ENCODE measurements at places on chromosomes 5 and 9.

DNA sequence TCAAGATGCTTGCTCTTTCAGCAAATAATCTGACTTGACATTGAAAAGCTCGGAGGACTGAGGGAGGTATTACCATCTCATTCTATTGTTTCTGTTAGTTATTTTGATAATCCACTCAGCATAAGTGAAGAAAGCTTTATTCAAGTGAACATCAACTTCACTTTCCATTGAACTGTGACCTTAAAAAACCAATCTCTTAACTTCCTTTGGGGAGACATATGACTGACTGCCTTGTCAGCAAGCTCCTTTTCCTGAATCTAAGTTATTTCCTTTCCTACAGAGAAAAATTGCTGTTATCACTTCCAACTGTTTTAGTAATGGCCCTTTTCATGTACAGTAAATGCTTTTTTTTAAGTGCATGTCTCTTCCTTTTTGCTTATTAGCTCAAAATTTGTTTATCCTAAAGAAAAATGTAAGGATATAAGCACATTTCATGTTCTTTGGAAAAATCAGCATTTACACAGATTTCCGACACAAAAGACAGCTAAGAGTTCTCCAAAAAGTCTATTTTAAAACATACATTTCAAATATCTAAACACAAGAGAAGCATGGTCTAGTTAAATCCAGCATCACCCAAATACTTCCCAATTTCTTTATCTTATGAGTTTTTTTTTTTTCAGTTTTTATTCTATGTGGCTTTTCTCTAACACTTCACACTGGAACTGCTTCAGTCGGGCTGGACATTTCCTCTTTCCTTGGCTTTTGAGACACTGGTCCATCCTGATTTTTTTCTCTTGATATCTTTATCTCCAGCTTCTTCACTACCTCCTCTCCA is 117.9 kb upstream of the DAB2 start:
- no peak for DNase-seq

- DNase-seq, result no peak
Measured at GRCh38 chr9:73234008-73234360, 82.3 kb downstream of the ANXA1 start.

DNA sequence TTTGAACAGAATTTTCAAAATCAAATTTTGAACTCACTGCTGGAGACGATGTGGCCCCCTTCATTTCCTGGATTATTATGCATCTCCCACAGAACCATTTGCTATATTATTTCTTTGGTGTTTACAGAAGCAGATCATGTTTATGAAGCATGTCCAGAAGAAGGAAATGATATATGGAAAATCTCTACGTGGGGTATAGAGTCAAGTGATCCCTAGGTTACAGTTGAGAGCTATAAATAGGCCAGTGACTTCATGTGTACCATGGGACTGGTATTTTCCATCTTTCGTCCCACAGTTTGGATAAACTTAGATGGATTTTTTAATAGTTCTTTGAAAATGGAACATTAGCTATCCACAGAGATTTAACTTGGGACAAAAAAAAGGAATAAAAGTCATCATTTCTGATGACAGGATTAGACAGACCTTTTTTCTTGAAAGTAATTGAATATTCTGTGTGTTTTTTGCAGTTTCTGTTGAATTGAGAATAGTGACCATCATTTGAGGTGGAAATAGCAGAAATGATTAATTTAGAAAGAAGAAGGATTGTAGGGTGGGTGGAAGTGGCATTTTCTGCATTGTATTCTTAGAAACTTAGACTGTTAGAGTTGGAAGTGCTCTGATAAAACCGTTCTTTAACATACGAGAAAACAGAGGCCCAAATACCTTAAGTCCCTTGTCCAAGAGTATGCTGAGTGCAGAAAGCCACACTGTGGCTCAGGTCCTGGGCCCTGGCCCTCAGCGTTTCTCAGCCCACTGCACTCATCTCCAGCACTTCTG is 136.4 kb downstream of the PIP5K1B start:
- no peak for DNase-seq

DNA sequence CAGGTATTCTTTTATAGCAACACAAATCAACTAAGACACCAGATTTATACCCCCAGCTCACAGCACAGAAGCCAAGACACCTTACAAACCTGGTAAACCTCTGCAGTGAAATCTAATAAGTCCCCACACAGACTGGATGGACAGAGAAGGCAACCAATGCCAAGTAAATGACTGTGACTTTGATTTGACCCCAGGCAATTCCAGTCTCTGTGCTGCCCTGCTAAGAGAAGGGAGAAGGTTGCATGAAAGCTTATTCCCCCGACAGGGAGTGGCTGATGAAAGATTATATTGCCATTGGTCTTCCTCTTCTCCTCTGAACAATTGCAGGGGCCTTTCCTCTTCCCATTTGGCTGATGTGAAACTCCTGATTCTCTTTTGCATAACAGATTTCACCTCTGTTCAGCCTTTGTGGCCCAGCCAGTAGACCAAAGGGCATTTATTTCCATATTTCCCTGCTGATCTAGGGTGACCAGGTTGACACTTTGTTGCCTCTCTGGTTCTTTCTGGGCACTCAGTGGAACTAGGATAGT is 107.6 kb downstream of the ADRB2 start:
- no peak for DNase-seq

GRCh38 chr9:94802251-94802650 is 75.8 kb downstream of the AOPEP start:
- no peak for DNase-seq

DNA sequence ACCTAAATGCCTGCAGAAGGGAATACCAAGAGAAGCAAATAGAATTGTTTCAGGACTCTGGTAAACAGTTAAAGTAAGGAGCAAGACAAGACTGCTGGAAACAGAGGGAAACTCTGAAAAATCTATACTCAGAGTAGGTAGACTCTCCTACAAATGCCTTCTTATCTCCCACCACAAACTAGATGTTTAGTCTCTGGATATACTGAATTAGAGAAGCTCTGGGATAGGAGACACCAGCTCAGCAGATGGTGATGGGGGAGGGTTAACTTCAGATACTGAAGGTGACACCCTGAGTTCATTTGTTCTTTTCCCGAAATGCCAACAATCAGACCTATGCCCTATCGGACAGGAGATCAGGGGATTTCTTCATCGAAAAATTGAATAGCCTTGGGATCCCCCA is 54.1 kb upstream of the CHD1 start:
- DNase-seq, result no peak

- no peak for DNase-seq
Measured at GRCh38 chr5:137342764-137343163, 156.4 kb downstream of the SPOCK1 start.

DNA sequence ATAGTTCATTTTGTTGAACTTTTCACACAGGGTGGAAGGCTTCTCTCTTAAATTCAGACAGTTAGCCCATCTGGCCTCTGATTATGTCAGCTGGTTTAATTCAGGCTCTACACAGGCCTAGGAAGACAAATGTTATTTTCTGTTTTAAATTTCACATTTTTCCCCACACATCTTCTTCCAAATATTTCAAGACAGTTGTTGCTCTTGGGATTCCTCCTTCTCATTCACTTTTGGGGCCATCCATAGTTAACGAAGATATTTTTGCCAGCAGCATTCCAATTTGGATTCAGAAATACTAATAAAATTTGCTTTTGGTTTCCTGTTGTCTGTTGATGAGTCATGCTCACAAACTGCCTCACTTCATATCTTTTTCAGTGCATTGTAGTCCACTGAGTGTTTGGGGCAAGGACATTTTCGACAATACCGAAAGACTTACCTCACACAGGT is 475.4 kb downstream of the DMAC1 start:
- DNase-seq, result no peak

DNA sequence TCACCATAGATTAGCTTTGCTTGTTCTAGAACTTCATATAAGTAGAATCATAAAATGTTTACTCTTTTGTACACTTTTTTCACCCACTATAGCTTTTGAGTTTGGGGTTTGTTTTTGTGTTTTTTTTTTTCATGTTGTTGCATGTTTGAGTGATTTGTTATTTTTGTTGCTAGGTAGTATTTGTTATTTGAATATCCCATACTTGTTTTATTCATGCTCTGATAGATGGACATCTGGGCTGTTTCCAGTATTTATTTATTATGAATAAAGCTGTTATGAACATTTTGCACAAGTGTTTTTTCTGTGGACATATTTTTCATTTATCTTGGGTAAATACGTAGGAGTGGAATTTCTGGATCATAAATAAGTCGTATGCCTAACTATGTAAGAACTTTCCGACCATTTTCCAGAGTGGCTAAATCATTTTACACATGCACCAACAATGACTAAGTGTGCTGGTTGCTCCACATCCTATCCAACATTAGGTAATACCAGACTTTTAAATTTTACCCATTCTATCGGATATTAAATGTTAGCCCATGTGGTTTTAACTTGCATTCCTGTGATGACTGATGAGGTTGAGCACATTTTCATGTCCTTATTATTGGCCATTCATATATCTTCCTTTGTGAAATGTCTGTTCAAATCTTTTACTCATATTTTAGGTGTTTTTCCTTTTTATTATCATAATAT is 69.1 kb upstream of the NR4A3 start:
- DNase-seq, result no peak

DNA sequence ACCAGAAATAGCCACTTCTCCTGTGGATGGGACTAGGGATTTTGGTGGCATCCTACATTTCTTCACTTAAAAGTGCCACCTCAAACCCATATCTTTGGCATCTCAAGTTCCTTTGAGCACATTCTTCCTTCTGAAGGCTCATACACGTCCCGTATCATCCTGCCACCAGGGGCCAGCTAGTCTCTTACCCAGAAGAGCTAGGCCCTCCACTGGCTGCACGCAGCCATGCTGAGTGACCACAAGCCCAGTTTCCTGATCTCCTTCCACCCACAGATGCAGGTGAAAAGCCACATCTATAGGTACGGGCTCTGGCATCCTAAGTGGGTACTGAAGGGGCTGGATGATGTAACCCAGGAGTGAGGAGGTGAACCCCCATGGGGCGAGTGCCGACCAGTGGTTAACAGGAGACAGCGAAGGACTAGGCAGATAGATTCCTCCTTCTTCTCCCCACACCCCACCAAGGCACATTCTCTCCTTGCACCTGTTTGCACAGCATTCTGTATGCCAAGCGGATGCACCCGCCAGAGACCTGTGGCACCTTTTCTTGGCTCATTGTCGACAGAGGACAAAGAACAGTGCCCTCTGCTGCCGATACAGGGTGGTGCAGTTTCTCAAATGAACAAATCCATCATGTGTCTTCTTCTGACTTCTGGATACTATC is 14.4 kb upstream of the SCGB3A1 start:
- peak; percentile 74 for DNase-seq

- no peak for DNase-seq
Measured at GRCh38 chr5:120368923-120369715, 95.0 kb upstream of the PRR16 start.

DNA sequence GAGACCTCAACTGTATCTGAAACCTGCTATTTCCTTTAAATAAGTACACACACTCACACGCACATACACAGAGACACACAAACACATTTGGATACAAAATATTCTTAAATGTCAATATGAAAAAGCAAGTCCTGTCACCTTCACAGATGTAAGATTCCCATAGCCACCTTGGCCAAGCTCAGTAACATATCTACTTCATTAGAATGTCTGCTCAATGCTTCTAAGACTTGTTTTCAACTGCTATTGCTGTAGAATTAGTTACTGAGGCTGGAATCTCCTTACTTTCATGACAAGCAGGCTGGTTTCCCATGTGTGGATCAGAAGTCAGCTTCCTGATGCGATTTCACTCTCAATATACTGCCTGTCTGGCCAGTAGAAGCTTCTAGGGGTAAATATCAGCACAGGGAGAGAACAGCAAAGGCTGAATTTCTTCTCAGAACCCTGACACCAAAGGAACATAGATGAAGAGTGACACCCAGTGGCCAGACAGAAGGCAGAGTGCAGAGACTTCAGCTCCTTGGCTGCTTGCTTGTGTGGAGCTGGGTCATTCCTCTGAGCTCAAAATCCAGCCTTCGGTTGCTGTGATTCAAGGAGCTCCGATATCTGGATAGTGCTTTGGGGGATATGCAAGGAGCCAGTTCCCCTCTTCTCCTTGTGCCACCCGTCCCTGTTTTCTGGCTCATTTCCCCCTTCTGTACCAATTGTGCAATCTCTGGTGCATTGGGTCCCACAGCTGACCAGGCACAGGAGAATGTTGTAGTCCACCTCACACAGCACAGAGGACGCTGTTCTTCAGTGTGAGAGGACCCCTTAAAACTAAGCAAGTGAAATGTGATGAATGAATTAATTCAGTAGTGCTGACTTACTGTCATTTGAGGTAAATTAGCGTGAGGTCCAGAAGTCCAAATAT is 26.6 kb upstream of the ABLIM3 start:
- peak; percentile 65 for DNase-seq

DNA sequence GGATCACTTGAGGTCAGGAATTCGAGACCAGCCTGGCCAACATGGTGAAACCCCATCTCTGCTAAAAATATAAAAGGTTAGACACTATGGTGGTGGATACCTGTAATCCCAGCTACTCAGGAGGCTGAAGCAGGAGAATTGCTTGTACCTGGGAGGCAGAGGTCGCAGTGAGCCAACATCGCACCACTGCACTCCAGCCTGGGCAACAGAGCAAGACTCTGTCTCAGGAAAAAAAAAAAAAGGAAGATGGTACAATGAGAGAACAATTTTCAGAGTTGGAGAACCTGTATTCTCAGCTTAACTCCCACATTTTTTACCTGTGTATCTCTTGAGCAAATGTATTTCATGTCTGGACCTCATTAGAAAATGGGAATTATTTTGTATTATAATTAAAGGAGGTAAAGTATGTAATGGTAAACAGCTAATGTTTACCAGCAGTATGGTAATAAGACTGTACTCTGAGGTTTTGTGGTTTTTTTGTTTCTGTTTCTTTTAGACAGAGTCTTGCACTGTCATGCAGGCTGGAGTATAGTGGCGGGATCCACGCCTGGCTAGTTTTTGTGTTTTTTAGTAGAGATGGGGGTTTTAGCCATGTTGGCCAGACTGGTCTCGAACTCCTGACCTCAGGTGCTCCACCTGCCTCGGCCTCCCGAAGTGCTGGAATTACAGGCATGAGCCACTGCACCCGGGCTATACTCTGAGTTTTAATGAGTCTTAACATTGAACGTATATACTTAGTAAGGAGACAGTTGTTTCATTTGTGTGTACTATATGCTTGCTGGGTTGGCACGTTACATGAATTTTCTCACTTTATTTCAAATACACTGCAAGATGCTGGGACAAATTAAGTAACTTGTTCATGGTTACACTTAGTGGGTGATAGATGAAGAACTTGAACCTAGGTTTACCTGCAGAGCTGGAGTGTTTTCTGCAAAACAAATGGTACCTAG is 16.2 kb downstream of the UHRF2 start:
- DNase-seq, result peak; percentile 56

GRCh38 chr9:125613141-125613540 is 93.9 kb downstream of the MAPKAP1 start:
- DNase-seq, result no peak

DNA sequence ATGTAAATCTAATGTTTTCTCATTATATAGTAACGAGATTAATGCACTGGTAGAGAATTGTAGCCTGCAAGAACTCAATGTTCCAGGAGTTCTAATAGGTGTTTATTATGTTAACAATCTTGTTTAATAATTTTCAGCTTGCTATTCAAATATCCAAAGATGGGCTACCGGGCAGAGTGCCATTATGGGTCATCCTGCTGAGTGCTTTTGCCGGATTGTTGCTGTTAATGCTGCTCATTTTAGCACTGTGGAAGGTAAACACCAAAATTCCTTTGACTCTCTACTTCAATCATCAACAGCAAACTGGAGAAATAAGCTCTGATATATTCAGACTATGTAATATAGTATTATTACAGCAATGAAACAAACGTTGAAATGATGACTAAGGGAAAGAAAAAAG is 41.9 kb upstream of the ITGA2 start:
- no peak for DNase-seq

All from activated CD4-positive, alpha-beta T cell treated with anti-CD3 and anti-CD28 coated beads, Interleukin-10, Interleukin-2, amounts not matched to agents 100 ng/mL and 50 ng/mL, durations not matched to agents 16 hours and 8 hours (primary cell).